Activated CD8-positive, alpha-beta memory T cell treated with anti-CD3 and anti-CD28 coated beads, Interleukin-2, amount 10 ng/mL, durations not matched to agents 7 days and 5 days (primary cell): ENCODE measurements at places on chromosomes 1 and 21. TPM values are rescaled to one million over a fixed set of nuclear protein-coding genes. Genes with fewer than 3 reads are reported as not detected.

DNA sequence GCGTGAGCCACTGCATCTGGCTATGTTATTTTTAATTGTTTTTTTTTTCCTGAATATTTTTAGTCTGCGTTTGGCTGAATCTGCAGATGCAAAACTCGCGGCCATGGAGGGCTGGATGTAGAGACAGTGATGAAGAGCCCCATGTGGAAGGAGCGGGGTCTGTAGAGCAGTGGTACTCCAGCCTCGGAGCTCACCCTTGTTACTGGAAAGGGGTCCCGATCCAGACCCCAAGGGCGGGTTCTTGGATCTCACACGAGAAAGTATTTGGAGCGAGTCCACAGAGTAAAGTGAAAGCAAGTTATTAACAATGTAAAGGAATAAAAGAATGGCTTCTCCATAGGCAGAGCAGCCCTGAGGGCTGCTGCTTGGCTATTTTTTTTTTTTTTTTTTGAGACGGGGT lies 2.7 kb downstream of the TRPM2 start:
- peaks cover 40% of the 10 kb centered on the region for H3K36me3 ChIP-seq
- H3K4me1 ChIP-seq = peaks cover 51% of the 10 kb centered on the region
- no peak overlapping the region for H3K27ac ChIP-seq
- H3K27me3 ChIP-seq = peaks cover 8% of the 10 kb centered on the region
- no peak overlapping the region for H3K4me3 ChIP-seq

DNA sequence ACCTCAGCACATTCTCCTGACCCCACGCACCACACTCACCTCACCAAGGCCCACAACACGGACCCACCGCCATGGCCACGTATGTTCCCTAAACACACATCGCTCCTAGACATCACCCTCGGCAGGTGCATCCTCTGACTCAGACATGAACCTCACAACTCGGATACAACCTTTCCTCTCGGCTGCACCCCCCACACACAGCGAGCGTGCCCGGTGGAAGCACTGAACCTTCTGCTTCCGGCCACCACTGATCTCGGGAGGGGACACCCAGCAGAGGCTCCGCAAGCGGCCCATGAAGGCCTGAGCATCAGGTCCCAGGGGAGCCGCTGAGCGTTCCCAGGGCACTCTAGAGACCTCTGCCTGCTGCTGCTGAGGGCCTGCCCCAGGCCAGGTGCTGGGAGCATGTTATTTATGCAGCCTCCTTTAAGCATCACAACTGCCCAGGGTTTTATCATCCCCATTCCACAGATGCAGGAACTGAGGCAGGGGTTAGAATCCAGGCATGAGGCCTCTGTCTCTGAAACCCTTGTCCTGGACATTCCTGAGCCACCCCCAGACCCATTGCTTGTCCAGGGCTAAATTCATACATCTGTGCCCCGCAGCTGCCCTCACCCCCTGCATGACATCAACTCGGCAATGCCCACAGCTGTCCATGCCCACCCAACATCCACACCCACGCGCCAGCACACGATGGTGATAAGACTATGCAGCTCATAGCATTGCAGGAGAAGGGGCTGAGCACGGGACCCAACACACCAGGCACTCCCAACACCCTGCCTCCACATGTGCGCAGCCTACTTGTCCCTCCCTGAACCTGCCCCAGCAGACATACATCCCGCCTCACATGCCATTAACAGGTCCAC lies 27.0 kb downstream of the SDC3 start:
- H3K36me3 ChIP-seq = no peaks in the 10 kb centered on the region
- no peak overlapping the region for H3K27ac ChIP-seq
- no peak overlapping the region for H3K4me3 ChIP-seq
- H3K27me3 ChIP-seq = peaks cover 62% of the 10 kb centered on the region

DNA sequence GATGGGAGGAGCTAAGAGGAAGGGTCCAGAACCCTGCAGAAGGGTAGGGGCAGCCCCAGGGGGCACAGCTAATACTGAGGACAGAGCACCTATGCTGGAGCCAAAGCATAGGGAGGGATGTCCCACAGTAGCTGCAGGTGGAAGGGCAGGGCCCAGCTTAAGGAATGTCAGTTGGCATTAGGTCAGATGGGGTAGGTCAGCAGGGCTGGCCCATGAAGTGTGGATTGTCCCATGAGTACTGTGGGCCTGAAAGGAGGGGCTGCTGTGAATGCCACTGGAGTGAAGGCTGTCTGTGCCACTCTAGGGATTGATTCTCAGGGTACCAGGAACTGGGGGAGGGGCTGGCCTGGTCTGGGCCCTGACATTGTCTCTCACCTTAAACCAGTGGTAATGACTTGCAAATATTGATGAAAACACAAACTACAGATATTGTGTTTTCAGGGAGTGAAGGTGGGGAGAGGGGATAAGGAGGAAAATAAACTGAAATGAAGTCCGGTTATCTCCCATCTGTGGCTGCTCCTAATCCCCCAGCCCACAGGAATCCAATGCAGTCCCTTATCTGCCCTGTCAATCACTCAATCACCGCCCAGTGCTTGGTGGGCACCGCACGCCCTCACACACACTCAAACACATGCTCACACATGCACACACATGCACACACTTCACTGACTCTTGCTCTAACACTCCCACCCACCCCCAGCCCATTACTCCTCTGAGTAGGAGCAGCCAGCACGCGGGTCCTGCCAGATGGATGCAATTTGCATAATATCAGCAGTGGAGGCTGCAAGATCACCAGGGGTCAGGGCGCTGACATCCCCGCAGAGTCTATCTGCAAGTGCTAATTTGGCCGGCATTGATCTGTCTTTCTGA lies 27.8 kb downstream of the DMAP1 start:
- H3K4me1 ChIP-seq = peaks cover 2% of the 10 kb centered on the region
- no peak for DNase-seq
- H3K27ac ChIP-seq = no peak overlapping the region

DNA sequence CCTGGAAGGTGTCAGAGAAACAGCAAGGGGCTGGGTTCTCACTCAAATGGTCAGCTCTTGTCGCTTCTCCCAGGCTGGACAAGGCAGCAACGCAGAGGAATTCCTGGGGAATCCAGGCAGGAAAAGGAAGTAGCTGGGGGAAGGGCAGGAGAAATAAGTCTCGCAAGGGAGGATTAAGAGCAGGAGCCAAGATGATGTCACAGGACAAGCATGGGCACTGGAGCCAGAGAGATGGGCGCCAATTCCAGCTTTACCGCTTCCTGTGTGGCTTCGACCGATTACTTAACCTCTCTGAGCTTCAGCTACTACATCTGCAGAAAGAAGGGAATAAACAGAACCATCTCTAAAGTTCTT lies 70.5 kb downstream of the SSBP3 start:
- H3K27me3 ChIP-seq = no peaks in the 10 kb centered on the region
- peaks cover 2% of the 10 kb centered on the region for H3K36me3 ChIP-seq
- DNase-seq = no peak

GRCh38 chr1:229870381-229870780 lies 196.7 kb upstream of the GALNT2 start:
- DNase-seq = no peak
- no peak overlapping the region for H3K27ac ChIP-seq
- H3K4me1 ChIP-seq = no peaks in the 10 kb centered on the region
- no peaks in the 10 kb centered on the region for H3K36me3 ChIP-seq
- peaks cover 6% of the 10 kb centered on the region for H3K27me3 ChIP-seq
- no peak overlapping the region for H3K4me3 ChIP-seq

The CD53 gene
- 403 TPM for total RNA-seq
